AG10803 (cell line): ENCODE measurements at places on chromosomes 4 and X.

DNA sequence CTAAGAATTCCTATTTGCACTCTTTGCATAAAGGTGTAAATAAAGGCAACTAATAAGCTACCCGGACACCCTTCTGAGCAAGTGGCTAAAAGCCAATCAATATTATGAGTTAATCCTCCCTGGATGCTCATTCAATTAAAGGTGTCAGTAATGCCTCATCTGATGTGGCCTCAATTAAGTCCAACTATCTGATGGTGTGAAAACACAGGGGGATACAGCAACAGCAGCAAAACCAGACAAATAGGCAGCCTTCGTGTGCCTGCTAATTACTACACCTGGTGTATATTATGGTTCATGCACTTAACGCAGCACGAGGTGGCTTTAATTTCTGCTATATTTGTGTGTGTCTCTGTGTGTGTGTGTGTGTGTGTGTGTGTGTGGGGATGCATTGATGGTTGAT lies 244.4 kb downstream of the DCLK2 start:
- no peak for DNase-seq

DNA sequence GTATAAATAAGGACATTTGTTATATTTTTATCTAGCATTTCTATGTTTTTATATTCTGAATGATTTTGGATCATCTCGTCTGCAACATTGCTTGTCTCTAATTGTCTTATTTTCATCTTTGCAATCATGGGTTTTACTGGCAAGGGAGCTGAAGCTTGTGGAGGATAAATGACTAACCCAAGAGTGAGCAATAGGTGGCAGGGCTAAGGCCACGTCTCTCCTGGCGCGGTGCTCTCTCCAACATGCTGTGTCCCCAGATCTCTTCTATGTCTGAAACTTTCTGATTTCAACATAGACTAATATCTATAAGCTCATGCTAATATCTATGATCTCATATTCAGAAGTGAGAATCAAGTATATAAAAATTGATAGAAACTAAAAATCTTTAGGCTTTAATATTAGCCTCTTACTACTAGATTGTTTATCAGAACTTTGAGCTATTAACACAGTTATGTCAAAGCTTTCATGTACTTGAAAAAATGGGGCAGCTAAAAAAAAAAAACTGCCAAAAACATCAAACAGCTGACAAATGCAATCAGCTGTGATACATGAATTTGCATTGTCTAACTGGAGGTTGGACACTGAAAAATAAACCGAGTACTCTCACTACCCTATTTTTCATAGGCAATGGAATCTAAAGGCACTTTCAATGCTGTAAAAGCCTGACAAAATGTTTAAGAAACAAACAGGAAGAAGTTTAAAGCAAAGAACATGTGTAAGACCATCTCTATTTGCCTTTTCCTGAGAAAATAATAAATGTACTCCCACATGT lies 169.2 kb downstream of the TMA16 start:
- no peak for DNase-seq

DNA sequence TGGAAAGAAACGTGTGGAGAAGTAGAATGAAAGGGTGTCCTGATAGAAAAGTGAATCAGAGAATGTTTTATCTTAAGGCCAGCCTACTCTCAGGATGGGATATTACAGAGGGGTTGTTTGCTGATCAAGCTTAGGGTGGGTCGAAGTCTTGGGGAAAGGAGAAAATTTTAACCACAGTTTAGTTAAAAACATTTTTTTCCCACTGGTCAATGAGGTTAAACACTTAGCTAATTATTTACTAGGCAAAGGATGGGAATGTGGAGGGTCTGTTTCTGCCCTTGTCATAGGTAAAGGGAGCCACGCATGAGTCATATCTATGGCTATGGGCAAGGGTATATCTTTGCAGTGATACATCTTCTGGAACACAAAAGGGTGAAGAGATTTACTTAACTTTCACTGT lies 16.1 kb upstream of the SULT1E1 start:
- no peak for DNase-seq

- no peak for DNase-seq
Observed at GRCh38 chrX:153832728-153833127, 2.4 kb upstream of the PDZD4 start.

DNA sequence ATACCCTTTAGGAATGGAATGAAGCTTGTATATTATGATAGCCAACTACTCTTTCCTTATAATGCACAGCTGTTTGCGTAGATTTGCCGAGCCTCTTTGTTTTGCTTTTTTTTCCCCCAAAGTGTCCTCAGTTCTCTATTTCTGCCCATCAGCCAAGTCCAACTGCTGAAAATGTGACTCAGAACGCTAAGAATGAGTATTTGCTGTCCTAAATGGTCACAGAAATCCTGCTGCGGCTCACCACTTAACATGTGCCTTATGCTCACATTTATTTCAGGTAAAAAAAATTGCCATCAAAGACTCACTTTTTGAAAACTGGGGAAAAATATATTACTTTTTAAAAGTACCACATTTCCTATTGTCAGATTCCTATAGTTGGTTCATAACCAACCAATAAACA lies 36.9 kb downstream of the GABRA4 start:
- DNase-seq, result no peak

- DNase-seq, result no peak
Observed at GRCh38 chr4:107721436-107722100, 1.5 kb upstream of the PAPSS1 start.

- no peak for DNase-seq
Observed at GRCh38 chr4:143404555-143404954, 67.9 kb downstream of the GAB1 start.

DNA sequence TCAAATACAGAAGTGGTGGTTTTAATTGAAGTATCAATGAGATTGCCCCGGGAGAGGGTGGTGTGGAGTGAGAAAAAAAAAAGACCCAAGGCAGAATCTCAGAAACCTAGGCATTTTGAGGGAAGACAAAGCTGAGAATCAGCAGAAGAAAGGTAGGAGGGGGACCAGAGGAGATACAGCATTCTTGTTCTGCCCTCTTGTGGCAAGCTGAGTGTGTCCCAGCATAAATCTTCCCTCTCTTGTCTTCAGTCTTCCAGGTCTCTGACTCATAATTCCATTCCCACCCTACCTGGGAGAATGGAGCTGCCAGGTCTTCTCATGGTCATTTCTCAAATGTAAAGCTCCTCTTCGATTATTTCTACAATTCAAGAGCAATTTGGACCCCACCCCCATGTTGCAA lies 32.7 kb upstream of the MAGED1 start:
- DNase-seq, result peak; percentile 34

DNA sequence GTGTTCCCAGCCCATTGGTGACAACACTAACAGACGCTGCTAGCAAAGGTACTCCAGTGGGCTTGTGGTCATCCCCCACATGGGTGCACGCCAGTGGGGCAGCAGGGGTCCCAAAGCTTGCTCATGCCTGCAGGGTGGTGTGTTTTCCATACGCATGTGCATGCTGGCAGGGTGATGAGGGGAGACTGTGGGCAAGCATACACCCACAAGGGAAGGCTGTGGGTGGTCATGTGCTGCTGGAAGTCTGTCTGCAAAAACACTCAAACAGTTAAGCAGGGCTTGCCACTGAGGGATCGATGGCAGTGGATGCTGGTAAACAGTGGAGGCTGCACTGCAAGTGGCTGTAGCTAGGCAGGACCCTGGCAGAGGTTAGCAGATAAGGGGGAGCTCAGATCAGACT lies 79.9 kb downstream of the FAAH2 start:
- no peak for DNase-seq

GRCh38 chr4:41366911-41367517 lies 110.3 kb downstream of the UCHL1 start:
- DNase-seq, result no peak

DNA sequence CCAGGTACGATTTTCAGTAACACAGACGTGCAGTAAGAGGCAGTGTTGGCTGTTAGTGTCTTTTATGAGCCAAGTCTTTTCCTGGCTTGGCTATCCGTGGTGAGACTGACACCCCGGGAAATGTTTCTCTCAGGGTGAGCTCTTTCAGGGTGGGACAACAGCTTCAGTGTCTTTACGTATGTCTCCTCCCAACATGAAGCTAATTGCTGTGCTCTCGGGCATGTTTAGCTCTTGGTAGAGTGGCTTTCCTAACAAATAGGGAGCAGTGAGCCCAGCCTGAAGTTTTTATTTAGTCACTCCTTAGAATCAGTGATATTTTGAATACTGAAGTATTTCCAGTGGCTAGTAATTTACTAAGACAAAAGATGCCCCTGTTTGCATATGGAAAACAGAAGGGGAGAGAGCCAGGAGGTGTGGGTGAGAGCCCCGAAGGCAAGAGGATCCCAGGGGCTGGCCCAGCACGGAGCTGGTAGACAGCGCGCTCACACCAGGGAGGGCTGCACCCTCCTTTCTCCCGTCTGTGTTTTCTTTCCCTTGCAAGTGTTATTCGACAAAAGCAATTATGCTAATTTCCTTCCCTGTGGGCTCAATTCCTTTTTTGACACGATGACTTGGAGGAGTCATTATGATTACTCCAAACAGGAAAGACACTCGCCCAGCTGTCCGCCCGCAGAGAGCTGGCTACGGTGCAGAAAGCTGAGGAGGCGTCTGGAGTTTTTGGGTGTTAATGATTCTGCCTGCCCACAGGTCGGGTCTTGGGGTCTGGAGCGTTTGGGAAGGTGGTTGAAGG lies 47.7 kb downstream of the PDGFRA start:
- no peak for DNase-seq

DNA sequence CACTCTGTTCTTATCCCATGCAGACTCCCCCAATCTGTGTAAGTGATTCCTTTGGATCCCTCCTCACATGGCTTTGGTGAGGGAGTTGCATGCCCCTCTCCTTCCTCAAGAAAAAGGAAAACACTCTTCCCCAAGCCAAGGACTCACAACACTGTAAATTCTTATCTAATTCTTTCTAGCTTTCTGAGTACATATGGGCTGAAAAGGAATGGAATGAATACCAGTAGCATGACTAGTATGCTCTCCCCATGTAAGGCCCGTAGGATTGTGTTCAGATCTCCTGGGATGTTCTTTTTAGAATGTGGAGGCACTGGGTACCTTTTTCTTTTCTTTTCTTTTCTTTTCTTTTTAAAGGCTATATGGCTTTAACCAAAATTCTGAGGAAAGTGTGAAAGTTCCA lies 17.0 kb upstream of the MAGED1 start:
- DNase-seq, result peak; percentile 68

GRCh38 chrX:102808336-102808735 lies 87.8 kb downstream of the GPRASP3 start:
- DNase-seq, result peak; percentile 32

GRCh38 chrX:78517124-78517523 lies 142.0 kb downstream of the RTL3 start:
- no peak for DNase-seq

DNA sequence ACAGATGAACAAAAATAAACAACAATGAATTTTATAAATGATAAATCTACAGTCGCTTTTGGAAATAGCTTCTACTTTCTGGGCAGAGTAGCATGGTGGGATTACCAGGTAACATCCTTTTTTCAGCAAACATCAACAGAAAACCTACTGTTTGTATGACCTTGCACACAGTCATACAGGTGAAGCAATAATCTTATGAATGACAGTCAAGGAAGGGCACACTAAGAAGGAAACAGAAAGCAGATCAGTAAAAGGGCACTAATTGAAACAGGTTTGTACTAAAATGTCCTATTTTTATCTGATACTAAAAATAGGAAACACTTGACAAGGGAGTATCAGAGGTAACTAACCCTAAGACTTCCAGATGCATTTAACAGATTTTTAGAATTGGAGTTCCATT lies 108.9 kb downstream of the DLG3 start:
- DNase-seq, result no peak

GRCh38 chrX:154775419-154776349 lies 13.0 kb downstream of the DKC1 start:
- DNase-seq, result no peak

DNA sequence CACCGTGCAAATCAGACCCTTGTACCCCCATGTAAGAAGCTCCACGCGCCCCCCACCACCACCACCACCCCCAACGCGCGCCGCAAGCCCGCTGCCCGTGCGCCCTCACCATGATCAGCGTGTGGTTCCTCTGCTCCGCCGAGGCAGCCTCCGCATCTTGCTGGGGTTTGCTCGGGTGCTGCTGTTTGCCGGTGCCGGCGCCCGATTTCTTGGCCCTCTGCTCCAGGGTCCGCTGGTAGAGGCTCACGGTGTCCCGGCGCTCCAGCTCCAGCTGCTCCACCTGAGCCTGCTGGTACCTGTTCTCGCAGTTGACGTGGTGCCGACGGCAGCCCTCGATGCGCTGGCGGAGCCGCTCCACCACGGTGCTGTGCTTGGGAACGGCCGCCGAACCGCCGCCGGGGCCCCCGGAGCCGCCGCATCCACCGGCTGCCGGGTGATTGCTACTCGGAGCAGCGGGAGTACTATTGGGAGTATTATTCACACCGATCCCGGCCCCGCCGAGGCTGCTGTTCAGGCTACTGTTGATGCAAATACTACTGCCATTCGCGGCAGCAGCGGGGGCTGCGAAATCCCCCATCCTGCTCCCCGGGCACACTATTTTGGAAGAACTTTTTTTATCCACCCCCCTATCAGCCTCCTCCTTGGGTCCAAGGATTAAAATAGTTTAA lies 1.1 kb downstream of the MAML3 start:
- peak; percentile 54 for DNase-seq

- DNase-seq, result no peak
Observed at GRCh38 chr4:31947101-31947500, 1226.9 kb downstream of the PCDH7 start.

GRCh38 chr4:43374216-43374751 lies 481.8 kb downstream of the GRXCR1 start:
- DNase-seq, result no peak

- no peak for DNase-seq
Observed at GRCh38 chr4:17709763-17710068, 71.7 kb downstream of the FAM184B start.

DNA sequence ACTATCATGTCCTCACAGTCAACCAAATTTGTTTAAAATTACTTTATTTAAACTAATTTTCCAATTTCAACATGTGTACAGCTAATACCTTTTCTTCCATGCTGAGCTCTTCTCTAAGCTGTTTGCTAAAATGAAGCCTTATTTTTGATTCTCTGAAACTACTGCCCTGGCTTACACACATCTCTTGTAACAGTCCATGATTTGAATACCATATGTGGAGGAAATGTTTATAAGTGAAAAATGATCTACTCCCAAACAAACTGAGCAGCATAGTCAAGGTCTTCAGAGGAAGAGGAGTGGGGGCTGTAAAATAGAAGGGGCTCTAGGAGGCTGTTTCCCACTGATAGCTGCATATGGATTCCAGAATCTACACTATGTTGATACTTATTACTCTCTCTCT lies 188.7 kb downstream of the ANKRD50 start:
- no peak for DNase-seq

- peak; percentile 87 for DNase-seq
Observed at GRCh38 chr4:23789762-23790161, 100.1 kb downstream of the PPARGC1A start.

DNA sequence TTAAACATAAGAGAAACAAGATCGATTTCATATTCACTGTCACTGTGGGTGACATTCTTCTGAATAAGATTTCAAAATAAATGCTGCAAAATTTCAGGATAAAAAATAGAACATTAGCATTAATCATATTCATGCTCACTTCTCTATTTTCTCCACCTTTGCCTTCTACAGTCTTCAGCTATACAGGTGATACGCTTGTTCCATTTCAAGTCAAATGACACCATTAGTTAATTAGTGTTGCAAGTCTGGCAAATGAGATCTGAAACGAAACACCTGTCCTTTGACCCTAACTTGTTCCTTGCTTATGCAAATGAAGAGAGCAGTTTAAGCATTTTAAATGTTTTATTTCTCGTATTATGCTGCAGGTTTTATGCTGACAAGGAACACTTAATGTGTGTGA lies 667.5 kb upstream of the MAGEB2 start:
- DNase-seq, result no peak
